ENCODE measurements at places on chromosomes 7 and 10.

GRCh38 chr7:155490697-155491628 lies 33.0 kb downstream of the EN2 start:
- DNase-seq = peak; percentile 38

DNA sequence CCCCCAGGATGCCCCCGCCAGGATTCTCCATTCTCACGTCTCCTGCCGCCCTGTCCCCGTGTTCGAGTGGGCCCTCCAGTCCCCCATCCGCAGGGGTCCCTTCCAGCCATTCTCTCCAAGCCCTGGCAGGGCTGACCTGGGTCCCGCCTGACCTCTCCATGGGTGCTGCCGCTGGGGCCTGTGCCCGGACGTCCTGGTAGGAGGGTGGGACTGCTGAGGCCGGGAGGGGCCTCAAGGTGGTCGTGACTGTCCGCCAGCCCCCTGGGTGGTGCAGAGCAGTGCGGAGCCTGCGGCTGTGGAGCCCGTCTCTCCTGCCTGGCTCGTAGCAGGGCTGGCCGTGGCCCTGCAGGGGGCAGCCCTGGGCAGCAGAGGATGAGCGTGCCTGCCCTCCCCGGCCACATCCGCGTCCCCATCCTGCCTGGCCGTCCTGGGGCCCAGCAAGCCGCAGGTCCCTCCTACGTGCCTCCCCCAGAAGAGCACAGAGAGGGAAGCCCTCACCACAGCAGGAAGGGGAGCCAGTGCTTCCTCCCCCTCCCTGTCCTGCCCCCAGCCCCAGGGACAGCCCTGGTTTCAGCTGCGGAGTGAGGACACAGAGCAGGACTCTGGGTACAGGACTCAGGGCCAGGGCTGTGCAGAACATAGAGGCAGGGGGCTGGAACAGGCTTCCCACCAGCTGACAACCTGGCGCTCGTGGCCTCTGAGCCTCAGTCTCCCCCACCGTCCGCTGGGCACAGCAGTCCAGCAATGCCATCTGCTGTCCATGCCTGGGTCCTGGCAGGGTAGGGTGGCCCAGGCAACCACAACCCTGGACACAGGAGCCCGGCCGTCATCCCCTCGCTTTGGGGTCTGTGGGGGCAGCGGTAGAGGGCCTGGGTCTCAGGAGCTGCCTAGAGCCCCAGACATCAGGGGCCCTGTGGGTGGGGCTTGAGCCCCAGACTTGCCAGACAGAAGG lies 1.5 kb upstream of the GRIFIN start:
- DNase-seq = peak; percentile 64

- DNase-seq = no peak
Measured at GRCh38 chr10:452512-453426, 236.7 kb downstream of the DIP2C start.

- no peak for DNase-seq
Measured at GRCh38 chr7:48876087-48876486, 48.3 kb upstream of the CDC14C start.

GRCh38 chr7:102426268-102427018 lies 6.9 kb upstream of the ORAI2 start:
- DNase-seq = peak; percentile 91

DNA sequence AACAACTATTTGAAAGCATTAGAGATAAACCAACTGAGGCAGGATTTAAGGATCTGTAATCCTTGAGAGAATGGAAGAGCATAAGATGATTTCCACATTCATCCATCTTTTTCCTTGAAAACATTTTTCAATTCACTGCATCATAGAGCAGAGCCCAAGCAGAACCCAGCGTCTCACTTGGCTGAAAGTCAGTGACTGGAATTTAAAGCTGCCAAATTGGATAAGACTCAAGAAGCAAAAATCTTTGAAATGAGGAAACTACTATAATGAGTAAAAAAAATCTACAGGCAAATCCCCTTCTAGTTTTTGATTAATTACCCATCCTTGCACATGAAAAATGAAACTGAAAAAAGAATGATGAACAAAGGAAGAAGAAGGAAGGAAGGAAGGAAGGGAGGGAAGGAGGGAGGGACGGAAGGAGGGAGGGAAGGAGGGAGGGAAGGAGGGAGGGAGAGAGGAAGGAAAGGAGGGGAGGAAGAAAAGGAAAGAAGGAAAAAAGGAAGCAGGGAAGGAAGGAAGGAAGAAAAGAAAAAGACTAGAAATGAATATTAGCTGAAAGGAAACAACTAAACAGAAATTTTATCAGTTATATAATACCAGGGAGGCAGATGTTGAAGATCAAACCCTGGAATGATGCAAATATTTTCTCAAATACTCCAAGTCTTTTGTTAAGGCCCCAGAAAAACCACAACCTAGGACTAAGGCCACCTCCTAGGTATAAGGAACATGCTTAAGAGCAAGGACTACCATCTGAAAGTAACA lies 336.3 kb upstream of the MAGI2 start:
- no peak for DNase-seq

- no peak for DNase-seq
Measured at GRCh38 chr7:28618383-28618782, 206.1 kb downstream of the CREB5 start.

DNA sequence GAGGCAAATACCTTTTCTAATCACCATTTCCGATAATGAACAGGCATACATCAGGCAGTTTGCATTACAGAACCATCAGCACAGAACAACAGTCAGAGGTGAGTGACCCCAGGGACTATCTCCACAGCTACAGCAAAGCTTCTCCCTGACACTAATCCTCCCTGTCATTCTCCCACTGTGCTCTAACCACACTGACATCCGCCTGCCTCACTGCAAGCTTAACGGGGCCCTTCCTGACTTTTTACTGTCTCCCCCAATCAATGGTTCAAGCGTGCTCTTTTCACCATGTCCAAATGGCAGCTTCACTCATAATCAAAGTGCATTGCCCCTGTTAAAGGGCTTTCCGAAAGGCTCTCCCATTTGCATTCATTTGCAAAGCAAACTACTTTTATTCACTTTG lies 196.3 kb downstream of the DNAJC1 start:
- DNase-seq = no peak

DNA sequence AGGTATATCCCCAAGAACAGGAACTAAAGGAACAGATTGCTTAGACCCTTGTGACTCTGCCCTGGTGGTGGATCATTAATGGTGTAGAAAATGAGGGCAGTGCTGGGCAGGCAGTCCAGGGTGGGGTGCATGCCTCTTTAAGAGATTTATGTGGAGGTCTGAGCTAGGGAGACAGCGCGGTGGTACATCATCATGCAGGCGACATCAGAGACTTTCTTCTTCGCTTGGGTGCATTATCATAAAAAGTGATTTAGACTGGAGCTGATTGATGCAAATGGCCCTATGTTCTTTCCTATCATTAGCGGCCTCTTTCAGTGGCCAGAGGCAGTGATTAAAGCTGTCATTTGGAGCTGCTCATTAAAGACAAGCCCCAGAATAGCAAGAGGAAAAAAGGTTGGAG lies 519.1 kb upstream of the GALNT17 start:
- DNase-seq = no peak

- DNase-seq = no peak
Measured at GRCh38 chr10:44051584-44052385, 333.1 kb downstream of the CXCL12 start.

DNA sequence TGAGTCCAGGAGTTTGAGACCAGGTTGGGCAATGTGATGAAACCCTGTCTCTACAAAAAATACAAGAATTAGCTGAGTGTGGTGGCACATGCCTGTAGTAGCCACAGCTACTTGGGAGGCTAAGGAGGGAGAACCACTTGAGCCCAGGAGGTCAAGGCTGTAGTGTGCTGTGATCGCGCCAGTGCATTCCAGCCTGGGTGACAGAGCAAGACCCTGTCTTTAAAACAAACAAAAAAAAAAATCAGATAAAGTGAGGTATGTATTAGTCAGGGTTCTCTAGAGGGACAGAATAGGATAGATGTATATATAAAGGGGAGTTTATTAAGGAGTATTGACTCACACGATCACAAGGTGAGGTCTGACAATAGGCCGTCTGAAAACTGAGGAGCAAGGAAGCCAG lies 101.5 kb upstream of the GPR26 start:
- DNase-seq = no peak

- no peak for DNase-seq
Measured at GRCh38 chr10:114626841-114627240, 31.2 kb downstream of the ABLIM1 start.

DNA sequence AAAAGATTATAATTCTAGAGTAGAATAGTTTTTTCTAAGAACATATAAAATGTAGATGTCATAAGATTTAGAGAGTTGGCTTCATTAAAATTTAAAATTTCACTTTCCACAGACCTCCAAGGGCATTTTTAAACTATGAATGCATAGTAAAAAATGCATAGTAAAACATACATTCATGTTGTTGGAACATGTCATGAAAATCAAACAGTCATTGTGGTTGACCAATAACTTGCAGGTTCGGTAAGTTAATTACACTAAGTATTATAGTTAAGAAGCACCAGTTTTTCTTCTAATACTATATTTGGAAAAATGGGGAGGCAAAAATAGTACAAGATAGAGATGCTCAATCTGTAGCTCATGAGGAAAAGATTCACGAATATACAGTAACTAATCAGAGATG lies 61.5 kb upstream of the MACROH2A2 start:
- no peak for DNase-seq

GRCh38 chr7:45937862-45938261 lies 16.8 kb upstream of the IGFBP3 start:
- no peak for DNase-seq

DNA sequence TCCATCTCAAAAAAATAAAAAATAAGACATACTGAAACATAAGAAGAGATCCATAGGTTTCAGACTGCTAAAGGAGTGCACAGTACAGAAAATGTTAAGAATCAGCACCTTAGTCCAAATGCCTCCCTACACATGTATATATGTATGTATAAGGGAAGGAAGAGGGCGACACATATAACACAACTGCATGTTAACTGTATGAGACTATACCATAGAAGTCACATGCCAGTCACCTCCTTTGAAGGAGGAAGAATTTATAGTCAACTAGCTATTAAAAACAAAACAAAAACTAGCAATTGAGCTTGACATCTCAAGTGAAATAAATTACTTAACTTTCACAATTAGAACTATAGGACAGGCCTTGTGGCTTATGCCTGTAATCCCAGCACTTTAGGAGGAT lies 50.4 kb downstream of the IGF2BP3 start:
- DNase-seq = no peak

DNA sequence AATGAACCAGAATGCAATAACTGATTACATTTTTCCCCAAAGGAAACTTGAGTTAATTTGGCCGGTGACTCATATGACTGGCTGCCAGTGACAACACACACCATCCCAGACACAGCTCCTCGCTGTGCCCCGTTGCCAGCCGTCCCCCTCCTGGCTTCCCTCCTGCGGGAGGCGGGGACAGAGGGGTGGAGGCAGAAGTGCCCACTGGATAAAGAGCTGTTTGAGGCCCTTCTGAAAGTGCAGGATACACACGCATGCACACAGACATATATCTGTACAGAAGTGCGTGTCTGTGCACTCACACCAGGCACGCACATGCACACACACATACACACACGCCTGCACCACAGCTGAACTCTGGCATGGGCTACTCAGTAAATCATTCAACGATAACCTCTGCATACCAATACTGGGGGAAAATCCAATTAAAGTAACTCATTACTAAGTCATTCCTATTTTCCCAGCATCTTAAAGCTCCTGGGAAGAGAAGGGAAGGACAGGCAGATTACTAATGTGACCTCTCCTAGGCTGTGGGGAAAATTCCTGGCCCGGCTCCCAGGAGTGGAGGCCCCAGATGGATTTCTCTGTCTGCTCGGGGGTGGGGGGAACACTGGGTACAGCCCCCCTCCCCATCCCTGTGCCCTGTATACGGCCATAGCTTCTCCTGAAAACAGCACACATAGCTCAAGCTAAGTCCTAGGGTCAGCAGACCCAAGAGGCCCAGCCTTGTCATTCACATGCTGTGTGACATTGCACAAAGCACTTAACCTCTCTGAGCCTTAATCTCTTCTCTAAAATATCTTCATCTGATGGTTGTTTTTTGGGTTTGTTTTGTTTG lies 52.3 kb upstream of the MYL10 start:
- DNase-seq = no peak

DNA sequence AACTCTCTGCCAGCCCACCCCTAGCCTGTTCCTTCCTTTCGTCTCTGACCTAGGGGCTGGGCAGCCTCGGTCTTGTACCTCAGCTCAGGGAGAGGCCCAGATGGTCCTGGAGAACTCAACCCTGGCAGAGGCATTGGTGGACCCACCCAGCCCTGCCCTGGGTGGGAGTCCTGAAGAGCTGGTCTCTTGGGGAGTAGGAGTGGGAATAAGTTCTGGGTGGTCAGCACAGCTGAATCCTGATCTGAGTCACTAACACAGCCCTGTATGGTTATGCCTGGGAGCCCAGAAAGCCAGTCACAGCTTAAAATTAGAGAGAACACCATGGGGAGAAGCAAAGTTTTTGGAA lies 84.0 kb downstream of the SORBS1 start:
- no peak for DNase-seq

DNA sequence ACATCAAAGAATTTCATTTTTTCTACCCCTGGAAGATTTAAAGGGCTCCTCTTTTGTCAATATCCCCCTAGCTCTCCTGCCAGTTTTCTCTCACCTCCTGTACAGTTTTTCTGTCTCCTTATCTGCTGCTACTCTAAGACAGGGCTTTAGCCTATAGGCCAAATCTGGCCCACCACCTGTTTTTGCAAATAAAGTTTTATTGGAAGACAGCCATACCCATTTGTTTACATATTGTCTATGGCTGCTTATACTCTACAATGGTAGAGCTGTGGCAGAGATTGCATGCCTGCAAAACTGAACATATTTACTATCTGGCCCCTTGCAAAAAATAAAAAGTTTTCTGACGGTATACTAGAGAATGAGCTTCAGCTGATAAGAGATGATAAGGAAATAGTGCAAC lies 37.4 kb upstream of the GARS1 start:
- DNase-seq = no peak

- no peak for DNase-seq
Measured at GRCh38 chr10:120279196-120279595, 177.8 kb upstream of the PLPP4 start.

GRCh38 chr10:60031664-60032063 lies 125.3 kb upstream of the CCDC6 start:
- peak; percentile 12 for DNase-seq

- DNase-seq = no peak
Measured at GRCh38 chr7:135736586-135737305, 8.8 kb upstream of the SLC13A4 start.

DNA sequence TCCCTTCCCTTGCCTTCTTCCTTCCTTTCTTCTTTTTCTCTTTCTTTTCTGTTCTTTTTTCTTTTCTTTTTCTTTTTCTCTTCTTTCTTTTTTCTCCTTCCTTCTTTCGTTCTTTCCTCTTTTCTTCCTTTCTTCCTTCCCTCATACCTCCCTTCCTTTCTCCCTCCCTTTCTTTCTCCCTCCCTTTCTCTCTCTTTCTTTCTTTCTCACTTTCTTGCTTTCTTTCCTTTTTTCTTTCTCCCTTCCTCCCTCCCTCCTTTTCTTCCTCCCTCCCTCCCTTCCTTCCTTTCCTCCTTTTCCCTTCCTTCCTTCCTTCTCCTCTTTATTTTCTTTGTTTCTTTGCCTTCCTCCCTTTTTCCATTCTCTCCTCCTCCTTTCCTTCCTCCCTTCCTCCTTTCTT lies 96.3 kb downstream of the POM121L12 start:
- no peak for DNase-seq
